ENCODE measurements at places on chromosomes 6 and 20. TPM values are rescaled to one million over a fixed set of nuclear protein-coding genes. Genes with fewer than 3 reads are reported as not detected.

Gene SSTR4
- not detected for total RNA-seq

Gene TAF8
- 19.7 TPM for total RNA-seq

Gene NQO2
- 59.4 TPM for total RNA-seq

Gene PNLDC1
- total RNA-seq: not detected

Gene PLCB1
- 16.1 TPM for total RNA-seq

Gene HTR1E
- not detected for total RNA-seq

Gene CCR6
- not detected for total RNA-seq

Gene PHACTR1
- not detected for total RNA-seq

Gene PHF10
- 12.2 TPM for total RNA-seq

Gene TMEM14A
- 18.5 TPM for total RNA-seq

Gene CCM2L
- total RNA-seq: not detected

Gene GLP1R
- not detected for total RNA-seq

Gene PSMF1
- total RNA-seq: 120 TPM

Gene KIF6
- total RNA-seq: under 0.01 TPM
